Brain pericyte (primary cell): ENCODE measurements at places on chromosomes 11 and 22.
A peak's percentile ranks its signal among the peaks of the same experiment; 100 is the strongest.

GRCh38 chr11:10484461-10485180 lies 29.6 kb downstream of the AMPD3 start:
- DNase-seq = no peak

- peak; percentile 81 for DNase-seq
These were observed 8.7 kb downstream of the TSKU start for GRCh38 chr11:76791861-76792260.

- DNase-seq = no peak
These were observed 308.8 kb downstream of the TBC1D22A start for GRCh38 chr22:47071078-47071806.

GRCh38 chr11:75271730-75272129 lies 31.2 kb downstream of the TPBGL start:
- no peak for DNase-seq

GRCh38 chr22:47401976-47402770 lies 639.7 kb downstream of the TBC1D22A start:
- no peak for DNase-seq

DNA sequence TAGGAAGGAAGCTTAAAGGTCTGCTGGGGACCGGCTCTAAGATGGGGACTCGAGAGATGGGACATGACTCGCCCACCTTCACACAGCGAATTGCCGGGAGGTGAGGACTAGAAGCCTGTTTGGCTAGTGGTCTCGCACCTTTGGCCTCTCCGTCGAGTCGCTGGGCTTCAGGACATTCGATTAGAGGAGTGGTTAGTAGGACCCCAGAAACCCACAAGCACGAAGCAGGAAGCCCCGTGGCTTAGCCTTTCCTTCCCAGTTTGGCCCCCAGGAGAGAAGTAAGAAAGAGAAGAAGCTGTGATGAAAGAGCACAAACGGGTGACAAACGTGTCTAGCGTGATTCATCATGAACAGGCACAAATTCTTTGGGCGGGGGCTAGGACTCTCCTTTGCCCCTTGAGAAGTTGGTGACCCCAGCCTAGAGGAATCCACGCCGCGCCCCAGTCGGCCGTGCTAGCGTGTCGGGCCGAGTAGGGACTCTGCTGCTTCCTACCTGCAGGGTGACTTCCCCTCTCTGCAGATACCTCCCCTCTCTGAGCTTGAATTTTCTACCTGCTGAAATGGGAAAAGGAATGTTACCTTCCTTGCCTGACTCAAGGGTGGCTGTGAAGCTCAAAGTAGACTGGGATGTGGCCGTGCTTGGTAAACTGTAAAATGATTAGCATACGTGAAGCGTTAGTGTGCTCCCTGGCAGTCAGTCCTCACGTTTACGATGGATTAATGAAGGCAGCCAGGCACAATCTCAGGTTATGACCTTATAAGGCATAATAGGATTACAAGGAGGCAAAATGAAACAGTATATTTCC lies 1.1 kb upstream of the ADM start:
- no peak for DNase-seq

DNA sequence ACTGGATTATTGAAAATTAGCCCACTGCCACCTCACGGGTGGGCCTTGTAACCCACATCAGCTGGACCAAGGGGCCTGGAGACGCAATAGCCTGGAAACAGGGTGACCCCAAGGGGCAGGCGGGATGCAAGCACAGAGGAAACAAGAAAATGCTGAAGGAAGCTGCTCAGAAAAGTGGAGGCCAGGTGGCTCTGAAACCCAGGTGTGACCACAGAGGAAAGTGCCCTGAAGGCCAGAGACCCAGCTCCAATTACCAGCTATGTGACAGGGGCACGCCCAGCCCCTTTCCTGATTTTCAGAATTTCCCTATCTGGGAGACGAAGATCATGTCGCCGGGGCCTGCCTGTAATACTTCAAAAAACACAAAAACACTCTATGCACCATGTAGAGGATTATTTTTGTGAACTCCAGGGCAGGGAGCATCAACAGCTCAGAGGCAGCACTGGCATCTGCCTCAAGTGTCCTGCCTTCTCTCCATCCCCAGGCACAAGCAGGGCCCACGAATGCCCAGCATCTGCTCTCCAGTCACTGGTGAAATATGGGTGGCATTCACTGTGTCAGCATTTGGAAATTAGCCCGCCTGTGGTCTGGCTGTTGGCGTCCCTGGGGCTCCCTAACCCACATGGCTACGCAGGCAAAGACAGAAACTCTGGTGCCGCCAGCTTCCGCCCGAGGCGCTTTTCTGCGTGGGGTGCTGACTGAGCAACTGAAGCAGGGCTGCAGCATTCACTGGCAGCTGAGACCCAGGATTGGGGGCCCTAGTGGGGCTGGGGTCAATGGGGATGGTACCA lies 6.3 kb downstream of the KCNJ1 start:
- no peak for DNase-seq

DNA sequence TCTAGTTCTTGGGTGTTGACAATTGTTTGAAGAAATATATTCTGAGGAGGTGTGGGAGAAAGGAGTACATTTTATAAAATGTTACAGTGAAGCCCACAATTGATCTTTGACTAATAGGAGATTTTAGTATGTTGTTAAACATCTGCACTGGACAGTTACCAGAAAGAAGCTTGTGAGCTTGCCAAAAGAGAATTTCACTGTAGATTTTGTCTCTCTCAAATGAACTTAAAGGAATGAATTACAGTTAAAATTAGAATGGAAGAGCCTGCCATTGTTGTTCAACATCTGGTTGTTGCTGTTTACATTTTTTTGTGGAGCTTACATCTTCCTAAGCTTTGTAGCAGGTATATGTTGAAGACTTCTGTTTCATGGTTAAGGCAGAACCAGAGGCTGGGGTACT lies 620.5 kb upstream of the CCDC179 start:
- DNase-seq = no peak

DNA sequence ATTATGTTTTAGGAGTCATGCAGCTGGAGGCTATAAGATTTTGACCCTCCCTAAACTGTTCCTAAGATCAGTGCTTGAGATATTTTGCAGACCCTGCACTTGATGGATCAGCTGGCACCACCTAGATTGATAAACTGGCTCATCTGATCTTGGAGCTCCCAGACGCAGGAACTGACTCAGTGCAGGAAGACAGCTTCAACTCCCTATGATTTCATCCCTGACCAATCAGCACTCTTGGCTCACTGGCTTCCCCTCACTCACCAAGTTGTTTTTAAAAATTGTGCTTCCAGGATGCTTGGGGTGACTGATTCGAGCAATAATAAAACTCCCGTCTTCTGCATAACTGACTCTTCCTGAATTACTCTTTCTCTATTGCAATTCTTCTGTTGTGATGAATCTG lies 637.5 kb upstream of the FAT3 start:
- DNase-seq = no peak

GRCh38 chr11:76799066-76799804 lies 16.1 kb downstream of the TSKU start:
- DNase-seq = no peak
